ENCODE measurements at places on chromosomes 7 and 10.

GRCh38 chr7:5230265-5231067, 40.4 kb downstream of the WIPI2 start:
- DNase-seq, result no peak

- no peak for DNase-seq
These were observed 15.9 kb upstream of the ADCK2 start for GRCh38 chr7:140656548-140657515.

DNA sequence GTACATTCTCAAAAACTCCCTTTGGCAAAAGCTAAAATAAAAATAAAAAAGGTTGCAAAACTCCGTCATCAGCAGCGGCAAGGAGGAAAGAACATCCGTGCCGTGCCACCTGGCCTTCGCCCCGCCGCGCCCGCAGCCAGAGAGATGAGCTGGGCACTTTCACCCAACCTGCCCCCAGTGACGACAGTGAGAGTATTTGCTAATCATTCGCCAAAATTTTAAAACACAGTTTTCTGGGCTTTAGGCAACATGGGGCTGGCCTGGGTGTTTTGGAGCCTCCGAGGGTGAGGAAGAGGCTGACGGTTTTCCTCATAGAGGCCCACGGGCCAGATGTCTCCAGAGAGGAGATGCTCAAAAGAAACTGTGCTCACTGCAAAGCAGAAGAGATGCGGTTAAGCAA, 128.2 kb downstream of the PRKAG2 start:
- DNase-seq, result no peak

GRCh38 chr7:121908042-121908441, 35.1 kb downstream of the PTPRZ1 start:
- DNase-seq, result no peak

- DNase-seq, result peak; percentile 27
These were observed 312.0 kb downstream of the RNLS start for GRCh38 chr10:88270871-88271713.

GRCh38 chr10:80589726-80590373, 52.1 kb downstream of the SH2D4B start:
- no peak for DNase-seq

DNA sequence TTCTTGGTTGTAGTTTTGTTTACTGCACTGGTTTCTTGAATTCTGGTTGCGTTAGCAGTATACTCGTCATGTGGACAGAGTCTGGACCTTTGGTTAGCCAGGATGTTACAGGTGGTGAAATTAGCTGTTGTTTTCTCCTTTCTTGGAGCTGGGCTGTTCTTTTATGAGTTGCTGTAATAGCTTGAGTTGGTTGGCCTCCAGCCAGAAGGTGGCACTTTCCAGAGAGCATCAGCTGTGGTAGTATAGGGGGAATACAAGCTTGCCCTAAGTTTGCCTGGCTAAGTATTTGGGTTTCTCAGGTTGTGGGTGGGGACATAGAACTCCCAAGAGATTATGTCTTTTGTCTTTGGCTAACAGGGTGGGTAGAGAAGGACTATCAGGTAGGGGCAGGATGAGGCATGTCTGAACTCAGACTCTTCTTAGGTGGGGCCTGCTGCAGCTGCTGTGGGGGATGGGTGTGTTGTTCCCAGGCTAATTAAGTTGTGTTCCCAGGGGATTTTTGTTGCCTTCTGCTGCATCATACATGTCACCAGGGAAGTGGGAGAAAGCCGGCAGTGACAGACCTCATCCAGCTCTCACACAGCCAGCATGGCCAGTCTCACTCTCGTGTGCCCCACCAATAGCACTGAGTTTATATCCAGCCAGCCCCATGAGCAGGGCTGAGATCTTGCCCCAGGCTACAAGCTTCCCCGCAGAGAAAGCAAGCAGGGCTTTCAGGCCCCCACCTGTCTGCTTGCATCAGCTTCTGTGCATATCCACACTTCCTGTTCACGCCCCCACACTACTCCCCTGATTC, 246.7 kb upstream of the TPK1 start:
- DNase-seq, result no peak

- DNase-seq, result no peak
These were observed 933.0 kb upstream of the ZNF722 start for GRCh38 chr7:63065684-63066083.

DNA sequence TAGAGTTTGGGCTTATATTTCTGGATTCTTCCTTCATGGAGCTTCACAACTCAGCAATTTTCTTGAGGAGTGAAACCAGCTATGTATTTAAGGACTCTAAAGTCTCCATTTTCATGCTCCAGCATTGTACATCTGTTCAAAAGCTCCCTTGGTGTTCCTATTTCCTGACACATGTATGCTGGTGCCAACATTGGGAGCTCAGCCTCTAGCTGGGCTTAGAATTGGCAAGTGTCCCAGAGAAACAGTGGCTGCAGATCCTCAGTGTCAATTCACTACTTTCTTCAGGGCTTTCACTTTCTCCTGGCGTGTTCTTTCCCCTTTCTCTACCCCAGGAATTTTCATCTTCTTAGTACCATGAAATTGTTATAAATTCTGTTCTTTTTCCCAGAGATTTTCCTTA, 103.1 kb downstream of the ZNF467 start:
- DNase-seq, result no peak

DNA sequence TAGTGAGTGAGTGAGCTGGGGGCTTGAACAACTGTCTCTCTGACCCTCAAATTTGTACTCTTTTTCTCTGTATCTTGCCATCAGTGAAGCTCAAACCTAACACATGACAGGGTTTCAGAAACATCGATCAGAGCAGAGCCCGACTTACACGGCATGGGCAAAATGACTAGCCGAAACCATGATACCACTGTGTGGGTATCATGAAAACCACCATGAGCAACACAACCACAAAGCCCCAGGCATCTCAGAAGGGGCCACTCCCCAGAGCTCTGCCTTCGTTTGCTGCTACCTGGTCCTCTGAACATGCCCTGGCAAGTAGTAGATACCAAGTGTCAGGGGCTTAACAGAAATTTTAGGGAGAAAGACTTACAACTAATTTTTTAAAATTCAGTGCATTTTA, 308.5 kb downstream of the WDR11 start:
- no peak for DNase-seq

DNA sequence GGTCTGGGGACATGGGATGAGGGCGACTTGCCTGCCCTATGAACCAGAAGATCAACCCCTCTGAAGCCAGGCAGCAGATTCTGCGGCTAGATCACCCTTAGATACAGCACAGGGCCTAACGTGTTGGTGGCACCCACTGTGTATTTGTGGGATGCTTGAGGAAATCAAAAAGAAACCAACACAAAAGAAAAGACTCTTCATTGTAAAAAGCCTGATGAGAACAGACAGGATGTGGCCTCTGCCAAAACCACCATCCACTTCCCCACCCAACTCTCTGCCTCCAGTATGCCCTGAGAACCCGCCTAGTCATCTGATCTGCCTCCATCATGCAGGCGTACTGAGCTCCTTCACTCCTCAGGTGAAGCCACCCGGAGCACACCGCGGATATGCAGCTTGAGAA, 97.2 kb upstream of the INSYN2A start:
- DNase-seq, result peak; percentile 19

DNA sequence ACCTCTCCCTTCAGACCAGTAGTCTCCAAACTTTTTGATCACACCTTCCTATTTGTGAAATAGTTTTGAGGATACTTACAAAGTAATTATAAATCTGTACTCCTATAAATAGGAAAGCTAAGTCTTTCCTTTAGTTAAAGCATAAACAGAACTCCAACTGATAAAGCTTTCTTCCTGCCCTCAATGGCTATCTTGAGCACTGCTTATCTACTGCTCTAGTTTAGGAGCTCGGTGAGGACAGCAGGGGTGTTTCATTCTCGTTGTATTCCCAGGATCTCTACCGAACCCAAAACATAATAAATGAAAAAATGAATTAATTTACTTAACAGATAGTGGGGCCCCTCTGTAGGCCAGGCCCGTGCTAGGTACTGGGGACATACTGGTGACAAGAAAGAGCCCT, 17.7 kb downstream of the SORBS1 start:
- no peak for DNase-seq

GRCh38 chr7:49840751-49841405, 67.4 kb downstream of the VWC2 start:
- DNase-seq, result no peak

- DNase-seq, result no peak
These were observed 86.9 kb downstream of the SIRT1 start for GRCh38 chr10:67971311-67971710.

GRCh38 chr7:154990964-154991540, 11.9 kb downstream of the PAXIP1 start:
- DNase-seq, result no peak

- DNase-seq, result no peak
These were observed 32.3 kb downstream of the ORC5 start for GRCh38 chr7:104175361-104175984.

Data from stimulated activated CD4-positive, alpha-beta T cell treated with anti-CD3 and anti-CD28 coated beads, TNF-alpha, amount 100 ng/mL, for 48 hours (primary cell).